ENCODE measurements at places on chromosomes 7 and 10.

GRCh38 chr10:7410301-7410861 lies 453 bp downstream of the SFMBT2 start:
- DNase-seq = no peak

GRCh38 chr7:151309311-151309710 lies 32.3 kb upstream of the NUB1 start:
- DNase-seq = no peak

DNA sequence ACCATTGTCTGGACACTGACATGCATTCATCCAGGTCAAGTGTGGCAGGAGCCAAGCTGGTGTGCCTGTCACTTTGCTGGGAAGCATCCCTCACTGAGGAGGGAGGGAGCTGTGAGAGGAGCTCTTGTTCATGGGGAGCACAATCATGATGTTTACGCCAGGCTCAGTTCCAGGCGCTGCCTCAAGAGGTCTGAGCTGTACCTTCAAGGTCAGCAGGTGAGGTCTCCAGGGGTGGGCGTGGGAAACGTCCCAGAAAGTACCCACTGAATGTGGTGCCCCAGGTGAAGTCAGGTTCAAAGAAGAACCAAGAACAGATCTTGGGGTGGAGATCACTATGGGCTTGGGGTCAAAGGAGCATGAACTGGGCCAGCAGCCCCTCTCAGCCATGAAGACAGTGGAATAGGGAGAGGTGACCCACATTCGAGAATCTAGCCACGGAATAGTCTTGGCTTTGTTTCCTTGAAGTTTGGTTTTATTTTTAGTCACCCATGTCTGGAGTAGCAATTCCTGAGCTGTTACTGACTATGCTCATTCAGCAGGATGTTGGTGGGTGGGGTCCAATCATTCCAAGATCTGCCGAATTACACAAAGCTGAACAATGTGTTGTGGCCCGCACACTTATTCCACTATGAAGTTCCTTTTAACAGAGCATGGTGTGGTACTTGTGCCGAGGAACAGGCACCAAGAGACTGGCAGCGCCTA lies 29.3 kb downstream of the NPS start:
- no peak for DNase-seq

- peak; percentile 6 for DNase-seq
These were observed 1084.2 kb downstream of the KCNMA1 start for GRCh38 chr10:76553263-76554032.

- no peak for DNase-seq
These were observed 10.5 kb downstream of the ST8SIA6 start for GRCh38 chr10:17443707-17444387.
